ENCODE measurements at places on chromosomes 7 and 10.

- no peak for DNase-seq
These were observed 51.2 kb downstream of the MICU1 start for GRCh38 chr10:72574636-72575035.

GRCh38 chr7:50978633-50979215 is 196.0 kb upstream of the GRB10 start:
- DNase-seq, result no peak

DNA sequence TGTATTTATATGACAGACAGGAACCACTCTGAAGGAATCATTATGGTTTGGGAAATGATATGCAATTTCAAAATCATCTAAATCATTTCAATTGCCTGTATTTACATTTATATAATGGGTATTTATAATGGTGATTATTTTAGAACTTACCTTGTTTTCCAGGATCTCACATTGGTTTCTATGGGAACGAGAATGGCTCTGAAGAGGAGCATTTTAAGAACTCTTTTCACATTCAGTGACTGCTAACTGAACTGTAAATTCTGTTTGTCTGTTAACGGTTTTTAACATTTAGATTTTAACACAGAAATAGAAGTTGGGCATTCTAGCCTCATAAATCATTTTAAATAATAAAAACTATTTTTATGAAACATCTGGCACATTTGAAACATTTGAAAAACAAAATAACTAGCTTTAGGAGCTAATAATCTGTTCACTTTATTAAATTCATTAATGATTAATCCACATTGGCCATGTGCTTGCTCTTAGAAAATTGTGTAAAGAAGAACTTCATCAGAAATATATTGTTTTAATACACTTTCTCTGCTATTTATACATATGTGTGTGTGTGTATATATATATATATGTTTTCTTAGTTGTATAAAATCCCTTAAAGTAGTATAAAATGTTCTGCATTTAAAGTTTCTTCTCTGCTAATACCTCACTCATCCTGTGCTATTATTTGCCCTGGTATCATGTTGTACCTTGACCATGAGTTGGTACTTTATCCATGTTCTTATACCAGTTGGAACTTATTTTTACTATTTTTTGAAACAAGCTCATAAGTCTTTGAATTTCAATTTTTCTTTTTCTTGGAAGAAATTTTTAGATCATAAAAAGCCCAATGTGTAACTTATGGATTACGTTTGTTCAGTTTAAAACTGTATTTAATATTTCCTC is 8.7 kb upstream of the SEM1 start:
- no peak for DNase-seq

GRCh38 chr7:149420006-149420405 is 40.9 kb downstream of the ZNF777 start:
- no peak for DNase-seq

GRCh38 chr7:1293950-1294411 is 61.3 kb downstream of the UNCX start:
- no peak for DNase-seq

DNA sequence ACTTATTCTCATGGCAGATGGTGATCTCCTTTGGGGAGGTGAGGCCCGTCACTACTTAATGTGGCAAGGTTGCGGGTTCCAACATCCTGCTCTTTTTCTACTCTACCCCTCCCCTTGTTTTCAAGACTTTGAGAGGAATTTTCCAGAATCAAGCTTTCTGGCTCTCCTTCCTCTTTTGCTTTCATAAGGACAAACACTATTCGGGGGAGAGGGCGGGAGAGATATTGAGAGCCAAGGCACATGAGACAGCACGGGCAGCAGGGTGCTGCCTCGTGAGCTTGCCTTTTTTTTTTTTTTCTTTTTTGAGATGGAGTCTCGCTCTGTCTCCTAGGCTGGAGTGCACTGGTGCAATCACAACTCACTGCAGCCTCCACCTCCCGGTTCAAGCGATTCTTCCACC is 6.9 kb upstream of the PFKFB3 start:
- DNase-seq, result no peak

- DNase-seq, result no peak
These were observed 2.4 kb upstream of the NKX6-2 start for GRCh38 chr10:132788180-132788830.

DNA sequence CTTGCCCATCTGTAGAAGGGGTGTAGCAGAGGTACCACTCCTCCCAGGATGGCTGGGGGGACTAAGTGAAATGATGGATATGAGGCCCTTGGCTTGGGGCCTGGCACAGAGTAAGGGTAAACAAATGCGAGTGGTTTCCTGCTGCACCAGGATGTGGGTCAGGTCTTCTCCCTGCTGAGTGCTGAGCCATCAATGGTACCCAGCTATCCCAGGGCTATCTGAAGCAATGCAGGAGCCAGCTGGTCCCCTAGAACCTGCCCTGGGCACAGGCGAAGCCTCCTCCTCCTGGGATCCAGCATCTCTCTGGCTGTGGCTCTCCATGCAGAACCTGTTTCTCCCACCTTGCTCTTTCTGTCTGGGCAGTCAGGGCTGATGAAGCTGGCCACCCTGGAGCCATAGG is 20.9 kb upstream of the GOLGA7B start:
- no peak for DNase-seq

DNA sequence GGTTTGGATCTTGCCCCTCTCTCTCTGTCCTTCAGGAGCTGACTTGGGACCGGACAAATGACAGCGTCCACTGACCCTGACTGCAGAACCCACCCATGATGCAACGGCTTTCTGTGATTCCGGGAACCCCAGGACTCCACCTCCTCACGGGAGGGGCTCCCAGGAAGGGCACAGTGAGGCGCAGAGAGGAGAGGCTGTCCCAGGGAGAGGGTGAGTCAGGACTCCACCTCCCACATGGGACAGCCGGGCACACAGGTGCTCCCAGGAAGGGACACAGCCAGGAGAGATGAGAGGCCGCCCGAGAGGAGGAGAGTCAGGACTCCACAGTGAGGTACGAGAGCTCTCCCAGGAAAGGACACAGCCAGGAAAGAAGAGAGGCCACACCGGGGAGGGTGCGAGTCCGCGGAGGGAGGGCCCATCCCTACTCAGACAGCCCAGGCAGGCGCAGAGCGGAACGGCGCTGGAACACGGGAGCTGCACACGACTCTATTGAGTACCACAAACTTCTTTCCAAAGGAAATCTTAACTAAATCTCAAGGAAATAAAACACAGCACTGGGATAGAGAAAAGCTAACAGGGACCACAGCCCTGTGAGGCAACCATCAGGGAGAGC is 162.5 kb downstream of the MAD1L1 start:
- DNase-seq, result no peak

GRCh38 chr7:36469236-36469635 is 79.6 kb downstream of the ANLN start:
- DNase-seq, result no peak

- DNase-seq, result no peak
These were observed 16.3 kb downstream of the CASD1 start for GRCh38 chr7:94525923-94526322.

- DNase-seq, result no peak
These were observed 9.3 kb downstream of the DAGLB start for GRCh38 chr7:6438427-6438826.

DNA sequence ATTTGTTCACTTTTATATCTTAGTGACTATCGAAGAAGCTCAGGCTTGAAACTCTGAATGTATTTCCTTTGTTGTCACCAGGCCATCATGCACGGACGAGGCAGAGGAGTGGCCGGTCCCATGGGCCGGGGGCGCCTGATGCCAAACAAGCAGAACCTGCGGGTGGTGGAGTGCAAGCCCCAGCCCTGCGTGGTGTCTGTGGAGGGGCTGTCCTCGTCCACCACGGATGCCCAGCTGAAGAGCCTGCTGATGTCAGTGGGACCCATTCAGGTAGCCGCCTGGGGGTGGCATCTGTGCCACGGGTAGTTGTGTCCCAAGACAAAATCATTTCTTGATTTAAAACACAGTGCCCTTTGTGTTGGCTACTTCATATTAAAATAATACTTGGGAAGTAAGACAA is 45.9 kb downstream of the SHH start:
- no peak for DNase-seq

- no peak for DNase-seq
These were observed at the start of gene GRB10 for GRCh38 chr7:50782375-50783208. GRB10 (minus strand) TSS chr7:50782896; CDS start chr7:50732322, 50,574 bp downstream.

GRCh38 chr7:28903730-28904577 is 54.2 kb downstream of the TRIL start:
- DNase-seq, result no peak

- no peak for DNase-seq
These were observed 57.4 kb downstream of the ADRB1 start for GRCh38 chr10:114100848-114101741.

GRCh38 chr7:75611557-75612178 is 119.5 kb downstream of the SPDYE5 start:
- no peak for DNase-seq

GRCh38 chr10:50574931-50575330 is 48.8 kb downstream of the SGMS1 start:
- no peak for DNase-seq

- no peak for DNase-seq
These were observed 43.4 kb upstream of the KLF14 start for GRCh38 chr7:130777426-130777825.

DNA sequence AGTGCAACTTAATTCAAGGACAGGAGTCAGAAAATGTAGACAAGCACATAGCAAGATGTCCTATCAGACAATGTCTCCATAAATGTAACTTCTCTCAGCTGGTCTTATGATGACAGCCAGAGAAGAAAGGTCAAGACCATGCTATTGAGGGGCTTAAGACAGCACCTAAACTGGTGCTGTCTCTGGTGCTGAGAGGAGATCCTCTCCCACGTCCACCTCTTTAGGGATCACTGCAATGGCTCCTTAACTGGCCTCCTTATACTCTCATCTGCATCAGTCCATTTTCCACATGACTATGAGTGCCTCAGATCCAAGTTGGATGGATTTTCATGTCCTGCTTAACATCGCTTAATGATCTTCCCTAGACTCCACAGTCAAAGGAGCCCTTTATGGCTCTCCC is 210.6 kb downstream of the ARL4A start:
- no peak for DNase-seq

- no peak for DNase-seq
These were observed 40.9 kb upstream of the MET start for GRCh38 chr7:116630932-116631671.

DNA sequence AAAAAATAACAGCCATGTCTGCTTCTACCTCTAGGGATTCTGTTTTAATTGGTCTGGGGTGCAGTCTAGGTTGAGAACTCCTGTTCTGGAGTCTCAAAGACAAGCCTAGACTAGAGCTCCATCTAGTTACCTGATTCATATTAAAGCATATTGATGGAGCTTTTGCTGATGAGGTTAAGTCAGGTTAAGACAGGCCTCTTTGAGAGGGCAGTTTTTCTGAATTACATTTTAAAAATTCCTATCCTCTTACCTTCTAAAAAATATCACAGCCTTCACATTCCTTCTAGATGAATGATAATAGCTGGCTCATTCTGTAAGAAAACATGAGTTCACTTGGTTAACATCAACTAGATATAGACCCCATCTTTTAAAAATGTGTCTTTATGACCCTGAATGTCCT is 28.9 kb downstream of the MGAM start:
- no peak for DNase-seq

DNA sequence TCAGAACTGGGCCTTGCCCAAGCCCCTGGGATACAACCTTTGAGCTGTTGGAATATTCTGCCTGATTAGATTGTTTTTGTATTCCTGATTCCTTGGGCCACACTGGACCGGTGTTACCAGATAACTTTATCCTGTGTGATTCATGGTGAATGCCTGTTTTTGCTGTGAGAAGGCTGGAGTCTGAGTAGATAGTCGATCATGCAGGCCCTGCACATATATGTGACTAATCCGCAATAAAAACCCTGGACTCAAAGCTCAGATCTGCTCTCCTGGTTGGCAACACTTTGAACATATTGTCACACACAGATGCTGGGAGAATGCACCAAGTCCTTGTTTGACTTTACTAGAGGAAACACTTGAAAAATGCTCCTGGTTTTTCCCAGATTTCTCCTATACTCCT is 183.9 kb upstream of the MBL2 start:
- DNase-seq, result no peak

- DNase-seq, result no peak
These were observed 6.5 kb downstream of the SAP25 start for GRCh38 chr7:100567031-100567730.

DNA sequence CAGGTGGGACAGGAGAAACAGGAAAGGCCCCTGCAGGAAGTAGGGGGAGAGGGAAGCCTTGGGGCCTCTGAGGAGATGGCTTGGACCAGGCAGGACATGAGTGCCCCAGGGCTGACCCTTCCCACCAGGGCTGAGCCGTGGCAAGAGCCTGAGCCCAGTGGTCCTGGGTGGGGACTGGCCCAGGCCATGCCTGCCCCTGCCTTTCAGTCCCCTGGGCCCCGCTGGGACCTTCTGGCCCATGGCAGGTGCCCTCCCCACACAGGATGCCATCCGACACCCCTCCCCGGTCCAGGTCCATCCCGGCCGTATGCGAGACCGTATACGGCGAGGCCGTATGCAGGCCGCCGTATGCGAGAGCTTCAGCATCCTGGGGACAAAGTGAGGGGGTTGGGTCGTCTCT is 2.0 kb downstream of the GRIFIN start:
- DNase-seq, result no peak

DNA sequence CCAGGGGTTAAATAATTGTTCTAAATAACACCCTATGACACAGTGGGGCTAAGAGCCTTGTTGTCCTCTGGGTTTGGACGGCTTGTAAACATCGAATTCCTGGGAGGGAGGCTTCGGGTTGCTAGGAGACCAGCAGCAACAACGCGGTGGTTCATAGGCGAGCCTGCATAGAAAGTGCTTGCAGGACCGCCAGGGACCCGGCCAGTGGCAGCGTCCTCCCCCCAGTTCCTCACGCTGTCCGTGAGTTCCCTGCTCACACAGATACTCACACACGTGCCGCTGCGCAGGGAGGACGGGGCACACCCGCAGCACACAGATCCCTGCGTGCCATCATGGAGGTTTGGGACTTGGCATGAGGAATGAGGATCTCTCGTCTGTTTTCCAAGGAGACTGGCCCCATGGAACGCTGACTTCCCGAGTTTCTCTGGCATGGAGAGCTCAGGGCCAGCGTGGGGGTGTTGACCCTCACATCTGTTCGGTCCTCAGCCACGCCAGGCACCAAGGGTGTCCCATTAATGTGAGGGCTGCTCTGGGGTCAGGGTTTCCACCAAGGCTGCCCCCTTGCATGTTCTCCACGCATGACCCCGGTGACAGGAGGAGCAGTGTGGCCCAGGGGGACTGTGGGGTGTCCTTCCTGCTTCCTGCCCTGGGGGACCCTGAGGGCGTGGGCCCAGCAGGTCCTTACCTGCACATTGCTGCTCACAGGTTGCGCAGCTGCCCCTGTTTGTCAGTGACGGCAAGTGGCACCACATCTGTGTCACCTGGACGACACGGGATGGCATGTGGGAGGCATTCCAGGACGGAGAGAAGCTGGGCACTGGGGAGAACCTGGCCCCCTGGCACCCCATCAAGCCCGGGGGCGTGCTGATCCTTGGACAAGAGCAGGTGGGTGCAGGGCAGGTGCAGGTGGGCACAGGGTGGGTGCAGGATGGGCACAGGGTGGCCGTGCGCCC is 9.7 kb downstream of the NPTX2 start:
- no peak for DNase-seq

GRCh38 chr7:49774459-49775064 is 1.1 kb downstream of the VWC2 start:
- no peak for DNase-seq

GRCh38 chr10:21820952-21821351 is 182.6 kb downstream of the DNAJC1 start:
- no peak for DNase-seq

- DNase-seq, result no peak
These were observed 84.3 kb upstream of the CACNA2D1 start for GRCh38 chr7:82527851-82528250.

GRCh38 chr7:471866-472639 is 47.6 kb downstream of the PDGFA start:
- DNase-seq, result peak; percentile 33

Measured in fibroblast of skin of left biceps (primary cell).